Activated effector memory CD4-positive, alpha-beta T cell treated with anti-CD3 and anti-CD28 coated beads, Interleukin-2, amount 50 U/mL, for 16 hours (primary cell): ENCODE measurements at places on chromosomes 3 and 15.
A peak's percentile ranks its signal among the peaks of the same experiment; 100 is the strongest.

DNA sequence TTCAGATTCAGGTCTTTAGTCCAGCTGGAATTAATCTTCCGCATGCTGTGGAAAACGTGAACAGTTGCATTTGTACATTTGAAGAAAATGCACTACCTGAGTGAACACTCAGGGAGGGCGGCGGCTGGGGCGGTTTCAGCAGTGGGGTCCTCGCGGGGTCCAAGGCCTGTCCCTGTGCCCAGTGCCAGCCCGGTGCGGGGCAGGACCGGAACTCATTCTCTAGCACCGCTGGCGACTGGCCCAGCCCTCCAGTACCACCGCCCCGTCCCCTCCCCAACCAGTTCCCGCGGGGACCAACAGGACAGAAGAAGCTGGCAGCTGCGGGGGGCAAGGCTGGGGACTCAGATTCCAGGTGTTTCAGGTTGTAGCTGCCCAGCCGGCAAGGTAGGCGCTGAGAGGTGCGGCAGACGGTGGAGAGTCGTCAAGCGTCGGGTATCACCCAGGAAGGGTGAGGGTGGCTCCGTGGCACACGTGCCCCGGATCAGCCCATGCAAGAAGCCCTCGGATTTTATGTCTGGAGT, 72.2 kb upstream of the ARNT2 start:
- no peak for DNase-seq

GRCh38 chr15:89198934-89199333, 22.4 kb downstream of the RLBP1 start:
- DNase-seq = no peak

DNA sequence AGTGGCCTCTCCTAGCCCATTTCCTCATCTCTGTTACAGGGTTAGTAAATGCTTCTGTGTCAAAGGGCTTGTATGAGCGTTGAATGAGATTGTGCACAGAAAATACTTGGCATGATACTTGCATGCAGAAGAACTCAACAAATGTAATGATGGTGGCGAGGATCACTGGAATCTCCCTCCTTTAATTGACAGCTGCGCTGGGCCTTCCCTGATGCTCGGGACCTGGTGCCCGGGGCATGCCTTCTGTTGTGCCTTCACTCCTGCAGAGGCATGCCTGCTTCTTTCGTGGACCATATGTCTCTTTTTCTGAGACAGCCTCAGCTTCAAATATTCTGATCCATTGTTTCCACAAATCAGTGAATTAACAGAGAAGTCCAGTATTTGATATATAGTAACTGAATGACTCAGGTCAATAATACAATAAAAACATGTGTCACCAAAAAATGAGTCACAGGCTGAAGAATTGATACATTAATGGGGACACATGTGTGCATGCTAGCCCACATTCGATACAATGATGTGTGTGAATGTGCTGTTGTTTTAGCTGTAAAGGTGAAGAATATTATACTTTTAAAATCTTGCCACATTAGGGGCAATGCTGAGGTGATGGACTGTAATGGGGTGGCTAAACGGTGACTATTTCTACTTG, 243.3 kb upstream of the TBL1XR1 start:
- no peak for DNase-seq

- no peak for DNase-seq
Measured at GRCh38 chr15:65945616-65946015, 76.3 kb downstream of the RAB11A start.

DNA sequence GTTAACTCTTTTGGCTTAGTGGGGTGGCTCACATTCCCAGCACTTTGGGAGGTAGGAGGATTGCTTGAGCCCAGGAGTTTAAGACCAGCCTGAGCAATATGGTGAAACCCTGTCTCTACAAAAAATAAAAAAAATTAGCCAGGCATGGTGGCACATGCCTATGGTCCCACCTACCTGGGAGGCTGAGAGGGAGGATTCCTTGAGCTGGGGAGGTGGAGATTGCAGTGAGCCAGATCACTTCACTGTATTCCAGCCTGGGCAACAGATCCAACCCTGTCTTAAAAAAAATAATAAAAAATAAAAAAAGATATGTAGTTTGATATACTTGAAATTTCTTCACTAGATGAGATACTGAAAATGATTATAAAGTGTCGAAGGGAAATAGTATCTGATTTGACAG, 178.8 kb downstream of the TCF12 start:
- DNase-seq = no peak

DNA sequence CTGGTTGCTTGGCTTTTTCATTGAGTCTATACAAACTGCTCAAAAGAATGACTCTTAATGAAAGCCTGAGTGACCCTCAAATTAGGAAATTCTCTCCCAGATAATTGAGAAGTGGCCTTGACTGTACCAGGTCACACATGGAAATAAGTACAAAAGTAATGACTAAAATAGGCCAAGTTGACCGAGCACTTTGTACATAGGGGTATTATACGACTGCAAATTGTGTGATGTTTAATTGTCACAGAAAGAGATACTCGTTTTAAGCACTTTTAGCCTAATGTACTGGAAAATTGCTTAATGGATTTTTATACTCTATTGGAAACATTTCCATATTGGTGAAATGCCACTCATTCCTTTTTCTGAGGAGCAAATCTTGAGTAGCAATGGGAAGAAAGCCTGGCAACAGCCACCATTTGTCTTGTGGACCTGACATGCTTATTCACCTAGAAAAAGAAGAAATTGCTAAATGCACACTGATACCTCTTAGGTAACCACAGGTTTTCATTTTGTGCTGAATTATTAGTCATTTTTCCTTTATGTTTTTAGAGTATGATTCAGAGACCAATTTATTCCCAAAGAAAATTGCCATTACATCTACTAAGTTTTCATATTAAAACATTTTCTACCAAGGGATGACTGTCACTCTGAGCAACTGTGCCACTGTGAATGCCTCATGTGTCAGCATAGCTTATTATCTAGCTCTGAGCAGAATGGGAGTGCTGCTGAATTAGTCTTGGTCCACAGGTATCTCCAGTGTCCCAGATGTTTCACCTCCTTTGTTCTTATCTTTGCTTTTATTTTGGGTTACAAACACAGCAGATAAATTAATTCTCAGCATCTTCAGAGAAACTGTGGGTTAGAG, 8.9 kb upstream of the PXK start:
- DNase-seq = no peak

GRCh38 chr3:141530415-141530768, 43.6 kb downstream of the RASA2 start:
- DNase-seq = no peak

- DNase-seq = no peak
Measured at GRCh38 chr3:78707609-78708008, 1060.2 kb downstream of the ROBO1 start.

DNA sequence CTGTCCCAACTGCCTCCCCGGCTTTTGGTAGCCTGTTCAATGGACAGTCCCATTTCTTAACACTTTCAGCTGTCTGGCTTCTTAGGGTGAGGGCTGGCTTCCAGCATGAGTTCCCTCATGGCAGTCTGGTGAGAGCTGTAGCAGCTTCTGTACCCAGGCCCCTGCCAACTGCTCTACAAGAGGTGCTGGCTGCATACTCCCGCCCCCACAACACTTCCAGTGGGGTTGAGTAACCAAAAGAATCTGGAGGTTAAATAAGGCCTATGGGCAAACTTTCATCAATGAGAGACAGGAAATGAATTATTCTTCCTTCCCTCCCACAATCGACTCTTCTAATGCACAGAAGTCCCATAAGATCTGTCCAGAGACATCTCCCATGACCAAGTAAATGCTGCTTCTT, 145.0 kb downstream of the NEK10 start:
- DNase-seq = no peak

- no peak for DNase-seq
Measured at GRCh38 chr3:7315037-7315436, 454.1 kb downstream of the GRM7 start.

DNA sequence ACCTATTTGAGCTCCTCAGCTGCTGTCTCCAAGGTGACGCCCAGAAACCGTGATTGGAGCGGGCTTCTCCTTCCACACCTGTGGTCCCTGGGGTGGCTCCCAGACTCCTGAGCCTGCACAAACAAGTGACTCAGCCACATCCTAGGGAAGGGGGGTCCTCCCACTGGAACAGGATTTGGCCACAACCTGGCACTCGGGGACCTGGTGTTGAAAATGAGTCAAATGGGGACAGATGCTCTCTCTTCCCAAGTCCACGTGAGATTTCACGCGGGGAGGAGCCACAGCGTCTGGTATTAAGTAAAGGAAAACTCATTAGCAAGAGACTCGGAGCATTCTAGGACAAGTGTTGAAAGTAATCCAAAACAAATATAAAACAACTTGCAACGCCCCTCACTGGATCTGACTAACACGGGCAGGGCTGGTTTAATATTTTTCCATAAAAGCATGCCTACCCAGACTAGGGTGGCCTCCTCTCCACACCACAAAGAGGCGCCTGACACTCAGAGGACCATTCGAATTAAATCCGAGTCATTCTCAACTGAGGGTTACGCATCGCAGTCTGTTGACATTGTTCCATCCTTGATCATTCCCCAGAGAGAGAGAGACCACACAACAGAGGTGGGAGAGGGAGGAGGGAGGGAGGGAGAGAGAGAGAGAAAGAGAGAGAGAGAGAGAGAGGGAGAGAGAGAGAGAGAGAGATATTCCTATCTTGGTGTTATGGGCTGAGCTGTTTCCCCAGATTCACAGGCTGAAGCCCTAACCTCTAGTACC, 74.4 kb downstream of the MGLL start:
- DNase-seq = peak; percentile 50

GRCh38 chr15:32965897-32966296, 228.6 kb downstream of the FMN1 start:
- no peak for DNase-seq

DNA sequence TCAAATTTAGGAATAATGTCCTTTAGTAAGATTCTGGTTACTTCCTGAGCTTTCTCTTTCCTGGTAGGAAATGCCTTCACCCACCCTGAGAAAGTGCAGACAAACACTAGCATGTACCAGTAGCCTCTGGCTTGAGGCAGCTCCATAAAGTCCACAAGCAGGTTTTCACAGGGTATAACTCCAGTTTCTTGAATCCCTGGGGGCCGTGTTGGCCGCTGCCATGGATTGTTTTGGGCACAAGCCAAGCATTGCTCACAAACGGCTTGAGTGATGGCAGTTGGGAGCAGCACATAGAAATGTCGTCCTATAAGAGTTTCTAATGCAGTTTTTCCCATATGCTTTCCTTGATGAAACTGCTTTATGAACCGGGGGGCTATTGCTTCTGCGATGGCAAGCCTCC, 164.1 kb downstream of the STXBP5L start:
- DNase-seq = no peak

DNA sequence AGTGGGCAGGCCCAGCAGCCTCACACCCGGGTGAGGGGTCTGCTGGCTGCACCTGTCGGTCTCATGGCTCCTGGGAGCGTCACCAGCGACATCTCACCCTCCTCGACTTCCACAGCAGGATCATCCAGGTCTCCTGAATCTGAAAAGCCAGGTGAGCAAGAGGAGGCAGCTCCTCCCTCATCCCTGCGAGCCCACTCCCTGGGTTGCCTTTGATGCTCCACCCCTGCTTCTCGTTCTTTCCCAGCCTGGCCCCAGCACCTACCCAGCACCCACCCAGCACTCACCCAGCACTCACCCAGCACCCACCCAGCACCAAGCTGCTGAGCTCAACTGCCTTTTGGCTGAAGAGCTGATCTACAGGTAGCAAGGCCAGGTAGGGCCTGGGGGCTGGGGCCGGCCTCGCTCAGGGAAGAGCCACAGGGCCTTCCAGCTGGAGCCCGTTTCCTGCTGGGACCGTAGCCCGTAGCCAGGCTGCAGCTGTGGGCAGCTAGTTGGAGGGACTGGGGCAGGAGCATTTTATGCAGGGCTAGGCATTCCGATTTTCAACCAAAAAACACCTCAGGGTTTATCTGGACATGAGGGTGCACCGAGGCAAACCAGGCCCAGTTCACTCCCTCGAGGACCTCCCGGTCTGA, at the start of gene H1-8:
Gene H1-8, plus strand, starts transcription at position 20 of the 635 bp plus-strand sequence. Its CDS starts 44 bp downstream, at position 64.
- DNase-seq = no peak

DNA sequence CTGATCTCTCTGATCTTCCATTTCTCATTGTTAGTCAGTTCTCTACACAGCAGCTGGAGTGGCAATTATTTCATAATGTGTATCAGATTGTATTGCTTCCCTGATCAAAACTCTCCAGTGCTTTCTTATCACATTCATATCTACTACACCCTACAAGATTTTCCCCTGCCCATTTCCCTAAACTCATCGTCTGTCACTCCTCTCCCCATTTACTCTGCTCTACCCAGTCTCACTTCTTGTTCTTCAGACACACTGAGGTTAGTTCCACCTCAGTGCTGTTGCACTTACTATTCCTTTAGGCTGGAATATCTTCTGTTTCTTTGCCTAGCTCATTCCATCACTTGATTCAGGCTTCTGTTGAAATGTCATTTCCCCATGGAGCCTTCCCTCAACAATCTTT, 197.1 kb downstream of the SATB1 start:
- DNase-seq = no peak

DNA sequence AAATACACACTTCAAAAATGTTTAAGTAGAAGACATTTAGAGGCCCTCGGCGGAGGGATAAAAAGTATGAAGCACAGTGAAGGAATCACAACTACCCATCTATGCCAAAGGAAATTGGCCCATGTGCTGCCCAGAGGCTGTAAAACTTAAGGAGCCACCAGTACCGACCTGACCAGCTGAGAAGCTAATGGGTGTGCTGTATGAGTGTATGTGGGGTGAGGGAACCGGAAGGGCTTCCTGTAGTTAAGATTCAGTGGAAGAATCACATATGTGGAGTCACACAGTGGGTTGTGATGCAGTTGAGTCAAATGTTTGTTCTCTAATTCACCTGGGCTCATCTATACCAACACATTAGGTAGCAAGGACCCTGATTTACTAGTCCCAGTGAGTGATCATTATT, 516.0 kb upstream of the IL12A start:
- no peak for DNase-seq

DNA sequence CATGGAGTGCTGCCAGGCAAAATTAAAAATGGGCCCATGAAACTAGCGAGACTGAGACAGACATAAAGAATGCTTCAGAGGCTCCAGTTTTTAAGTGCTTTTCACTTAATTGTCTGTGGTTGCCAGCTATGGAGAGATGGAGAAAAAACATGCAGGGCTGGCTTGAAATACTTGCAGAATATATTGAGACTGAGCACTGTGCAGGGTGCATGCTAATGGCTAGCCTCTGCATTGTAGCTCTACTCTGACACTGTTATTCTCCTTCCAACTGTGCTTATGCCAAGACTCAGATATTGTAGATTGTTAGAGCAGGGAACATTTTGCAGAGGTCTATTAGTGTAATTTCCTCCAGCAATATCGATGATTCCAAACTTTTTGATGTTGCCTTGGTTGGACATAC, 735.0 kb downstream of the PDCD6IP start:
- no peak for DNase-seq
